ENCODE measurements at places on chromosomes 5 and 9.

DNA sequence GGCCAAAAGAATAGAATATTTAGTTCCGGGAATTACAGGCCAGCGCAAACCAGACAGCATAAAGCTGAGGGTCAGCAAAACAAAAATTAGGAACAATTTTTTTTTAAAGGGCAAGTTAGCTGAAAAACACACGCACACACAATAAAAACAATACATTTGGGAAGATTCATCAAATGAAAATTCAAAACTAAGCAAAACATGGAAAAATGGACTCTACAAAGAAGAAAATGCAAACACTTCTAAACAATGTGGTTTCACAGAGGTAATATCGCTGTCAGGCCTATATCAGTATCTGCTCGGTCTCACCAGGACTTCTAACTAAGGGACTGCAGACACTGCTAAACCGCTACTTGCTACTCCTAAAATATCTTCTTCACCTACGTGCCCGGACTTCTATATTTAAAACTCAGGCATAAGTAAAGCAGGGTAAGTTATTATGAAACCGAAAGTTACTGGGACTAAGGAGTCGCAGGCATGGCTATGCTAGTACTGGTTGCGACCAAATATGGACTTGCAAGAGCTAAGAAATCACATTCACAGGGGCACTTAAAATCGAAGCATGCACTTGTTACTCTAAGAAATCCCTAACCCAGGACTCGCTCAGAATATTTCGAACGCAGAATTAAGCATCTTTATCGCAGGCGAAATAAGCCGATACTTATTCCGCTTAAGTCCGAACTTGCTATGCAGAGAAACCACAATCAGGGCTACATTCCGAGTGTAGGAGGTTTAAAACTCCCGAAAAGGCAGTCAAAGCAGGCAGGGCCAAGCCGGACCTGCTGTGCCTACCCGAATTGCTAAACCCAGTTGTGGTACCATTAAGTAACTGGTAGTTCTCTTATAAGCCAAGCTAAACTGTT, 2.3 kb downstream of the ANXA2R start:
- DNase-seq: peak; percentile 84

- peak; percentile 79 for DNase-seq
Measured at GRCh38 chr5:317086-317811, 4.3 kb upstream of the AHRR start.

GRCh38 chr9:8685825-8686224, 886.2 kb upstream of the DMAC1 start:
- DNase-seq: no peak

DNA sequence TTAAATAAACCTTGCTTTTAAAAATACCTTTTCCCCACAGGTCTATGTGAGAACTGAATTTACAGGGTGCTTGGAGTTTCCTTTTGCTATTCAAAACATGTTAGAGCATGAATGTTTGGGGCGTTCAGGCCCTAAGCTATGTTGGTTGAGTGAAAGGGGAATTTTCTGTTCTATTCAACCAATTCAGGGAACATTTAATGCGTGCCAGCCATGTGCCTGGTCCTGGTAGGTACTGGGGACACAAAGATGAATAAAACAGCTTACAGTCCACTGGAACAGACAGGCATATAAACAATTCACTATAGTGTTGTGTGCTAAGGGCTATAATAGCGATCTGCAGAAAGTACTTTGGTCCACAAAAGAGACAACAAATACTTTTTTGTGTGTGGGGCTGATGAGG, 108.5 kb downstream of the ZSWIM6 start:
- DNase-seq: no peak

- DNase-seq: peak; percentile 89
Measured at GRCh38 chr9:95167998-95168397, 149.5 kb downstream of the FANCC start.

DNA sequence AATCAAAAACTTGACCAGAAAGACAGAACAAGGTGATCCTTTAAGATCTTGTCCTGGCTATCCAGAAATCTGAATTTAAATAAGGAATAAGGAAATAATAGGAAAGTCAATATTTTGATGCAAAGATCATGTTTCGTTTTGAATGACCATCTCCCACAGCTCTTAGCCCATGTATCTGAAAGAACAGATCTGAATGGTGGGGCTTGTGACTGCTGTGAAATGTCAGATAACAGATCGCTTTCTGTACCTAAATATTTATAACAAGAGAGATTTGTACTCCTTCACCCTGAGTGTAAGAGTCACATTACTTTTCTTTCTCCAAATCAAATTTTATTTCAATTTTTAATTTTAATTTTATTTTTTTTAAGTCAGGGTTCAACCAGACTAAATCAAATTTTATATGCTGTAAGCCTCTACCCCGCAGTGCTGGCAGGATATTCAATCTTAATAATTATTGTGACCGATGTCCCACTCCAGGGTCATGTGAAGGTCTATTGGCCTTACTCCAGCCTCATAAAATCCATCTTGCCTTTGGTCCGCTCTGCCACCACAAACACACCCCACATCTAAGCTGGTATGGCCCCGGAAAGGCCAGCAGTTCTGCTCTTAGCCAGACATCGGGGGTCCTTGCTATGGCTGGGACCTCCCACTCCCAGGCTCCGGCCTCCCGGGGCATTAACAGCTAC, 7.0 kb upstream of the SLC26A2 start:
- no peak for DNase-seq

DNA sequence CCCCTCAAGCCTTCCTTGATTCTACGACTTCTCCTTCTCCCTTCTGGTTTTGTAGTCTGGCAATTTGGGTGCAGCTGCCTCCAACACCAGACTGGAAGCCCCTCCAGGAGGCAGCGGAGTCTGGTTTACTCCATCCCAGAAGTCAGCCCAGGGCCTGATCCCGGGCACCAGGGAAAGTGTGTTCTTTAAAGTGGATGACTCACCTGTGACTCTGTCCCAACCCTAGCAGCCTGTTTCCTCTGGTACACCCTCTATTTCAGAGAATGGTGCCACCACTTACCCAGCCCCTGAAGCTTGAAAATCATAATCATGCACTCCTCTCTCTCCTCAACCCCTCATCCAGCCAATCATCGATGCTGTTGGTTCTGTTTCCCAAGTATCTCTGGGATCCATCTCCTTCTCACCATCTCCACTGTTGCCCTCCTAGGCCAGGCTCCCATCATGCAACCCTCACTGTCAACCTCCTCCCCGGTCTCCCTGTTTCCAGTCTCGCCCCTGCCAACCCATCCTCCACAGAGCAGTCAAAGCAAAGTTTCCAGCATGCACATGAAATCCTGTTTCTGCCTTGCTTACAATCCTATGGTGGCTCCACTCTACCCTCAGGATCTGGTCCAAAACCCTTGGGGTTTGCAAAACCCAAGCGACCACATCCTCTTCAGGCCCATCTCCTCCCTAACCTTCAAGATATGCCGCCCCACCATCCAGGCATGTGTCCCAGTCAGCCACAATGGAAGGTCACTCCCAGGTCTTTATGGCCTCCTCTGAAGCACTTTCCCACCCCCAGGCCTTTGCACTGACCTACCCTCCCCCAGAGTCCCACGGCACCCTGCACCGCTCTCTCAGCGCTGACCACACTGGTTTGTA, 10.5 kb downstream of the LHX6 start:
- no peak for DNase-seq

- DNase-seq: peak; percentile 7
Measured at GRCh38 chr9:94827584-94828304, 101.2 kb downstream of the AOPEP start.

DNA sequence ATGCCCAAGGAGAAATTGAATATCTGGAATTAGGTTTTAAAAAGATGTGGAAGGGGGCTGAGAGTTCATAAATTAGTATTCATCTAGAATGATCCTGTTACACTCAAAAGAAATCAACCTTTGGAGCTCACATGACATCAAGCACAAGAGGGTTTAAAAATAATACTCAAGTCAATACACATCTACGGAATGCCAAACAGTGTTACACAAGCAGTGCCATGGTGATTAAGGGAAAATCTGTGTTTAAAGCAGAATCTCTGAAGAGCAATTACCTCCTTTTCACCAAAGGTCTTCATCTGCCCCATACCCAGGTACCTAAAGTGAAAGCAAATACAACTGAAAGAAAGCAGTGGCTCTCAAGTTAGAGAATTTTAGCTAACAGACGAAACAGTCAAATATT, 261.6 kb downstream of the NFIB start:
- DNase-seq: no peak

DNA sequence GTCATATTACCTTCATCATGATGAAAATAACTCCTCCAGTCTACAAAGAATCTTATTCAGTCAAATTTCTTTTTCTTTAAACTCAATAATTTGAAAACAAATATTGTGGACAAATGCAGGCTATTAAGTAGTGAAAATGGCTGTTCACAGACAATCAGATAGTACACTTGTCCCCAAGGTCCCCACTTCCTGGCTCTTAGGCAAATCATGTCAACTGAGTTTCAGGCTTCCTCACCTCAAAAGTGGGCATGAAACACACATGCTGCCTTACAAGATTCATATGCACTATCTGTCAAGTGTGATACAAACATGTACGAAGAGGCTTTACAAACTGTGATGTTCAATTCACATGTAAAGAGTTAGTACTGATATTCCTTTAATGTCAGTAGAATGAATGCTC, 385.2 kb upstream of the SEMA6A start:
- DNase-seq: no peak

DNA sequence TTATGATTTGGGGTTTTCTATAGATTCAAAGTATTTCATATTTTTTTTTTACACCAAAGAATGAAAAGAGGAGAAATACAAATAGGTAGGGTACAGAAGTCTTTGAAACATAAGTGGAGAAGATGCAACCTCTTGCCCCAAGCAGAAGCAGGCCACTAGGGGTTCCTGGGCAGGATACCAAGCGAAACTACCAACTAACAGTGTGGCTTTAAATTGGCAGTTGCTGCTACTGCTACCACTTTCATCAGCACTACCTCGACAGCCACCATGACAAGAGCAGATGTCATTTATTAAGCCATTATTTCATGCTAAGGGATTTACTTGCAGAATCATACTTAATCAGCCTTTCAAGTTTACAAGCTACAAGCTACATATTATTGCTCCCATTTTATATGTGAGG, 288.1 kb downstream of the NR3C1 start:
- DNase-seq: no peak

GRCh38 chr9:122286764-122287163, 22.1 kb downstream of the MRRF start:
- no peak for DNase-seq

DNA sequence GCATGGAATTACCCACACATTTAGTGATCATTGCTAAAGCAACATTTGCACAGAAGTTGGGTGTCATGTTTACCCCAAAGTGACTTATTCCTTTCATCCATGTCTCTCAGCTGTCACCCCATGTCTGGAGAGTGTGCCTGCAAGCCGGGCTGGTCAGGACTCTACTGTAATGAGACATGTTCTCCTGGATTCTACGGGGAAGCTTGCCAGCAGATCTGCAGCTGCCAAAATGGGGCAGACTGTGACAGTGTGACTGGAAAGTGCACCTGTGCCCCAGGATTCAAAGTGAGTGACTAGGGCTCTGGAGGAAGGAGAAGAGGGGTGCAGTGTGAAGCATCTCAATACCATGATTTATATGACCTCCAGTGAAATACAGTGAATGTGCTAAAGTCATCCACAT, 99.9 kb upstream of the PRRC1 start:
- DNase-seq: no peak

DNA sequence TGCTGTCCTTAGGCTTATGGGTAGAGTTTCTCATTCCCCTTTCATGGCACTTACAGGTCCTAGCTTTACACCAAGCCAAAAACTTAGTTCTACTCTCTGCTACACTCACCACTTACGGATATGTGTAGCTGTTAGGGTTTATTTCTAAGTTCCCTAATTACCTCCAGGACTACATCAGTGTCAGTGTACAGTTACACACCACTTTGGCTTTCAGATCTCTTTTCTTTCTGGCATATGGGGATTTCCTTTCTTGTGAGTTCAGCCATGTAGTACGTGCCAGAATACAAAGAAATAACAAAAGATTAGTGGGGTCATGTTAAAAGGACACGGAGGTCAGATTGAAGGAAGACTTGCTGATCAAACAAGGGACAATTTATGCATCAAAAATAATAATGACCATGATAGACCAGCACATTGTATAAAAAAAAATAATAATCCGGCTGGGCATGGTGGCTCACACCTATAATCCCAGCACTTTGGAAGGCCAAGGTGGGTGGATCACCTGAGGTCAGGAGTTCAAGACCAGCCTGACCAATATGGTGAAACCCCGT, 41.8 kb downstream of the LYRM7 start:
- DNase-seq: no peak

DNA sequence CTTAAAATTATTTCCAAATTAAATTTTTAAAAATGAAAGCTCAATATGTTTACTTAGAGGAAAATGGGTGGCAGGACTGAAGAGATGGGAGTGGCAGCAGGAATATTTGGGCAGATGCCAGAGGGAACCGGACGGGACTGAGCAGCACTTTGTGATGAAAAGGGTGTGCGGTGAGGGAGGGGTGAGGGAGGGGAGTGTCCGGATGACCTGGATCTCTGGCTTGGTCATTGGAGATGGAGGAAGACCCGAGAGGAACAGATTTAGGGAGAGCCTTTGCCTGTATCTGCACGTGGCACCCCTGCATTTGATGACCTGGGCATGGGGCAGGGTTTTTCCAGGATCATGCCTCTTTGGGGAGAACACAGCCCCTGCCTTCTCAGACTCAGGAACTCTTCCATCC, 201.1 kb upstream of the MVB12B start:
- no peak for DNase-seq

DNA sequence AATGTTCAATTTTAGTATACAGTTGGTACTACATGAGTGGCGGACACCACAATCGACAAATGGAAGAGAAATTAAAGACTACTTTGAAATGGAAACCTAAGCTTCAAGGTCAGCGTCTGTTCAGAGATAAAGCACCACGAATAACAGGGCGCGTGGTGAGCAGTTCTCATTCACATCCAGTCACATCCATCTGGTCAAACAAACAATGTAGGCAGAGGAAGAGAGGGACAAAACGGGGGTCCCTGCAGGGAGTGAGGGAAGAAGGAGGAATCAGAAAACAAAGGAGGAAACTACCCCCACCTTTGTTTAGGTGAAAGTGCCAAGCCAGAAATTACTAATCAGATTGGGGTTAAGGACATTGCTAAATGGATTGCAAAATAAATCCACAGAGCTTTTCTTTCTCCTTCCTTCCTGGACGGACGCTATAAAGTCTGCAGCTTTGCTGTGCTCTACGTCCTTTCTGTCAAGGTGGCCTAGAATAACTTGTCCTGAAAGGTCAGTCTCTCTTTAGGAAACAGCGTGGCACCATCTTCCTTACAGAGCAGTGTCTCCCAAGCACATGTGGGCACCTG, 138.6 kb downstream of the ENTREP1 start:
- DNase-seq: no peak

DNA sequence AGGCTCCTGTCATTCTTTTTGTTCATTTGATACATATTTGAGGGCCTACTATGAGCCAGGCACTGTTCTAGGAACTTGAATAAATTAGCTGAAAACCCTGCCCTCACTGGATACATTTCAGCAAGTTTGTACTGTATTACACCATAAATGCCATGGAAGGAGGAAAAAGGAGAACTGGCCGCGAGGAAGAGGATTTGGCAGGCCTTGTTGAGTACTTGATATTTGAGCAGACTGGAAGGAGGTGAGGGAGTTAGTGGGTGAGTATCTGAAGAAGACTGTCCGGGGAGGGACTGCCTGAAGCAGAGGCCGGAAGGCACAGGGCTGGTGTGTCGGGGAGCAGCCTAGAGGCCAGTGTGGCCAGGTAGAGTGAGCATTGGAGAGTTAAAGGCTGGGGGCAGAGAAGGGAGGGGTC, 4.5 kb downstream of the SNX30 start:
- peak; percentile 39 for DNase-seq
